ENCODE measurements at places on chromosomes 2 and 18.

DNA sequence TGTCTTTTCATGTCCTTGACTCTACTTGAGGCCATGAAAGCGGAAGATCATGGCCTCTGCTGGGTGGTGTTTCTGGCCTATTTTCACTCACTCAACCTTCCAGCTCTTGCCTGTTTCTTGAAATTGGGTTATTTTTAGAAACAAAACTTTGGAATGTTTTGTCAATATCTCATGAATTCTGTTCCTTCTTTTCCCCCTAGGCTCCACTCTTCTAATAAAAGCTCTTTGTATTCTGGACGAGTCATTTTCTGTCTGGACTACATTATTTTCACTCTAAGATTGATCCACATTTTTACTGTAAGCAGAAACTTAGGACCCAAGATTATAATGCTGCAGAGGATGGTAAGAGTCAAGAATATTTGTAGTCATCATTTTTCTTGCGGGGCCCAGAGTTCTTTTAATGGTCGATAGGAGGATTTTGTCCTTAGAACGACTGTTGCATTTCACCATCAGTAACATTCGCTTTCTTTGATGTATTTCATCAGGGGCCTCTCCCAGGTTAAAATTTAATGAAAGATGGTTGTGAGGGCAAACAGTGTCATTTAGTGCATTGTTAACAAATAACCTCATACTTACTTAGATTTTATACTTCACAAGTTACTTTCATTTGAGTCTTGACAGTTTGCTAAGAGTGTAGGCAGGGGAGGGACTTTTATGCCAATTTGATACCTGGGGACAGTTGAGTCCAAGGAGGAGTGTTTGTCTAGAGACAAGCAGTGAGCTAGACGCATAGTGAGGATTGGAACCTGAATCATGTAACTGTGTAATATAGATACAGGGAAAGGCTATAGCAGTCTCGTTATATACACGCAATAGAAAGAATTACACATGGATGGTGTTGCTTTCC lies 64.6 kb downstream of the TRPM8 start:
- DNase-seq = no peak

- no peak for DNase-seq
Measured at GRCh38 chr2:198638577-198638976, 819.2 kb downstream of the SATB2 start.

GRCh38 chr2:144472911-144473310 lies 47.0 kb downstream of the ZEB2 start:
- no peak for DNase-seq

DNA sequence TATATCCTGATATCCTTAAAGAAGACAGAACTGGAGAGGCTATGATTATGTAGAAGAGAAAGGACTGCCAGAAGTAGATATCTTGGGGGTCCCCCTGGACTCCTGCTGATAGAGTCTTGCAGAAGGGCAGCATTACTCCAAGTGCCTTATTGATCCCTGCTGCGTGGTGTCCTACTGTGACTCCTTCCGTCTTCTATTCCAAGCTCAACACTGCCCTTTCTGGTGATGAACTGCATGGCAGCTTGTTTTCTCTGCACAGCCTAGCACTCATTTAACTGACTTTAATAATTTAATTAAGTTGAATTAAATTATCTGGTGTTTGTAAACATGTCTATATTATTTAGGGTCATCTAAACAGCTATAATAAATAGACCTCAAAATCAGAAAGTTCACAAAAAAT lies 194.1 kb upstream of the DSEL start:
- DNase-seq = no peak

GRCh38 chr2:158573739-158574138 lies 117.0 kb downstream of the PKP4 start:
- no peak for DNase-seq

DNA sequence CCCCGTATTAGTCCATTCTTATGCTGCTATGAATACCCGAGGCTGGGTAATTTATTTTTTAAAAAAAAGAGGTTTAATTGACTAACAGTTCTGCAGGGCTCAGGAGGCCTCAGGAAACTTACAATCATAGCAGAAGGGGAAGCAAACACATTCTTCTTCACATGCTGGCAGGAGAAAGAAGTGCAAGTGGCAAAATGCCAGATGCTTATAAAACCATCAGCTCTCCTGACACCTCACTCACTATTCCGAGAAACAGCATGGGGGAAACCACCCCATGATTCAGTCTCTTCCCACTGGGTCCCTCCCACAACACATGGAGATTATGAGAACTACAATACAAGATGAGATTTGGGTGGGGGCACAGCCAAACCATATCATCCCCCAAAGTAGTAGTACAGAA lies 2148.5 kb upstream of the PIK3C3 start:
- no peak for DNase-seq

DNA sequence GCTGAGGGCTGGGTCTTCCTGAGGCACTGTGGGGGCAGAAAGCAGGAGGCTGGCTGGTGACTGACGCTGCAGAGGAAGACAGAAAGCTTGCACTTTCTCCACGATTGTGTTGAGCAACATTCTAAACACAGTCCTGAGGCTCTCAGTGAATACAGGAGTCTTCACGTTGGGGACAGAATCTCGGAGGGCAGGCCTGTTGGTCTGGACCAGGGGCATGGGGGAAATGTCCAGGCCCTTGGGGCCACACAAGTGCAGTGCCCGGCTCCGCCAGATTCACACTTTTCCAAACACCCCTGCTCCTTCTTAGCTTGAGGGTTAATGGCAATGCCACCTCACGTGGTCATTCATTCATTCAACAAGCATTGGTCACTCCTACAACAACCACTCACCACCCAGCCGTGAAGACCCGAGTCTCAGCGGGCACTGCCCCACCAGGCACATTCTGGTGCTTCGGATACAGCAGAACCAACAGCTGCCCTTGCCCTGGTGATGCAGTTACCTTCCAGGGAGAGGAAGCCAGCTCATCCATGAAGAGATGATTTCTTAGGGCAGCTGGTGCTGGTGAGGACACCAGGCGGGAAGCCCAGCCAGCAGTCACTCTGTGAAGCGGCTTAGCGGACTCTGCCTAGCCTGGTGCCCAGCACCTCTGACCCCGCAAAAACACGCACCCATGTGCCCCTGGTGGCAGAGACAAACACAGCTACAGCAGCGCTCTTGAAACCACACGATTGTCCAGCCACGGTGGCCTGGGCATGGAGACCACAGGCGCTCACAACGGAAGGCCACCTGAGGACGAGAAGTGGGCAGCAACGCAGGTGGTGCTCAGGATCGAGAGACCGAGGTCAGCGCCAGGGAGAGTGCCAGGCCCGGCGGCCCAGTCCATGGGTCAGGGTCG lies 10.9 kb upstream of the GPC1 start:
- DNase-seq = no peak

GRCh38 chr2:68722712-68723111 lies 11.9 kb upstream of the ARHGAP25 start:
- no peak for DNase-seq

GRCh38 chr2:196435189-196435588 lies 204.3 kb upstream of the CCDC150 start:
- DNase-seq = peak; percentile 14

DNA sequence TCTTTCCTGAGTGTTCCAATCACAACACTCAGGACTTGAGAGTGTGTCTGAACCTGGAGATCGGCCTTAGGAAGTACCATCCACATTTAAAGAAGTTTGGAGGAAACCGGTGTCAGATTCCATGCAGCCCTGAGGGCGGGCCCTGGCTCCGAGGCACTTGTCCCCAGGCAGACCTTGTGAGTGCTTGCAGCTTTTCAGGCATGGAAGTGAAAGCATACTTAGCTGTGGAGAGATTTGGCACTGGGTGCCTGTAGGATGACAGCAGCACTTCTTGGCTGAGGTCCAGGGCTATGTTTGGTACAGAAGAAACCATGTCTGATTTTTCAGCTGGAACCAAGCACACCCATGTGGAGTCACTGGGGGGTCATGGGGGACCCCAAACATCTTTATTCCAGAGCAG lies 230.8 kb downstream of the SEPTIN10 start:
- DNase-seq = peak; percentile 87

DNA sequence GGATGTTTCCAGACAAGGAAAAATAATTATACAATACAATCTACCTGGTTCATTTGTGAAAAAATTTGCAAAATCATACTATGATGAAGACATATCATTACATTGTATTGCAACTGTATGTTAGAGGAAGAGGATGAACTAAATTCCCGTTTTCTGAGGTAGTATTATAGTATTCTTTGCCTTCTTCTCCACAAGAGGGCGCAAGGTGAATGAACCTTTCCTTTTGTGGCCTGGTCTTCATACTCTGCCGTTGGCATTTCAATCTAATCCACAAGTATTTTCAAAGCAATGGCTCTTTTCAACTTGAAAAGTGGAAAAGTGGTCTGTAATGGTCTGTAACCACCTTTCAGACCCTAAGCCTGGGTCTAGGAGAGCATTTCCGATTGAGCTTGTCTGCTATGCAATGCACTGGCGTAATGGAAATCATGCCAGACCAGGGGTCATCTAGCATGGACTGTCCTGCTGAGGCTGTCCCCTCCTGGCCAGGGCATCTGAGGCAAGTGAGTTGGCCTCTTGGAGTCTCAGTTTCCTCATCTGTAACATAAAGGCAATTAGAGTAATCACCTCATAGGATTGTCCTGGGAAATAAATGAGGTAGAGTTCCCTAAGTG lies 30.8 kb upstream of the ZNF396 start:
- DNase-seq = peak; percentile 66

DNA sequence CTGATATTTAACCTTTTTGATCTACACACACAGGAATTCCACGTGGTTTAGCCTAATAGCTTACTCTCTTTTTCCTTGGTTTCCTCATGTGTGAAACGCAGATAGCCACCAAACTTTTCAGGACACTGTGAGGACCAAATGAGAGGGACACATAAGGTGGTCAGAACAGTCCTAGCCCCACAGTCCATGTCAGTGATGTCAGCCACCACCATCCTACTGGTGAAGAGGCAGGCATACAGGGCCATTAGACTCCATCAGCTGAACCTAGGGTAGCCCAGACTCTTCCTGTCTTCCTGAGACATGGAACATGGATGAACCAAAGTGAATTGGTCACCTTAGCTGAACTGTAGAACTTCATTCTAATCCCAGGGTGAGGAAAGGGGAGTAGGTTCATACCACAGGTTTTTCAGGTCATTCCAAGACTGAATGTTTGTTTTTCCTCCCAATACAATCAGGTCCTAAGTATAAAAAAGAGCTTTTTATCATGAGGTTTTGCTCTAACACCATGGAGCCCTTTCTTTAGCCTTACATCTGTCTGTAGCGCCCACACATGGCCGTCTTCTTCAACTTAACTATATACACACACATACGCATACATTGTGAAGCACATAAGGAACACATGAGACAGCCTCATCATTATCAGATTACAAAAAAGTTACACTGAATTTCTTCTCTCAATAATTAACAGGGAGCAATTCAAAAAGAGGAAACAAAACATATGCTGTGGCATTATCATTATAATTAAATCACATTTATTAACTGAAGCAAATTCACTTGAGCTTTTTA lies 18.5 kb upstream of the NFE2L2 start:
- no peak for DNase-seq

DNA sequence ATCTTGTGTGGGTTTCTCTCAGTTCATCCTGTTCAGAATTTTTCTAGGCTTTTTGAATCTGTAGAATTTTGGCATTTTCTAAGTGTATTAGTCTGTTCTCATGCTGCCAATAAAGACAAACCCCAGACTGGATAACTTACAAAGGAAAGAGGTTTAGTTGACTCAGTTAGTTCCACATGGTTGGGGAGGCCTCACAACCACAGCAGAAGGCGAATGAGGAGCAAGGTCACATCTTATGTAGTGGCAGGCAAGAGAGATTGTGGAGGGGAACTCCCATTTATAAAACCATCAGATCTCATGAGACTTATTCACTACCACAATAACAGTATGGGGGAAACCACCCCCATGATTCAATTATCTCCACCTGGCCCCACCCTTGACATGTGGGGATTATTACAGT lies 199.2 kb downstream of the ST6GAL2 start:
- no peak for DNase-seq

DNA sequence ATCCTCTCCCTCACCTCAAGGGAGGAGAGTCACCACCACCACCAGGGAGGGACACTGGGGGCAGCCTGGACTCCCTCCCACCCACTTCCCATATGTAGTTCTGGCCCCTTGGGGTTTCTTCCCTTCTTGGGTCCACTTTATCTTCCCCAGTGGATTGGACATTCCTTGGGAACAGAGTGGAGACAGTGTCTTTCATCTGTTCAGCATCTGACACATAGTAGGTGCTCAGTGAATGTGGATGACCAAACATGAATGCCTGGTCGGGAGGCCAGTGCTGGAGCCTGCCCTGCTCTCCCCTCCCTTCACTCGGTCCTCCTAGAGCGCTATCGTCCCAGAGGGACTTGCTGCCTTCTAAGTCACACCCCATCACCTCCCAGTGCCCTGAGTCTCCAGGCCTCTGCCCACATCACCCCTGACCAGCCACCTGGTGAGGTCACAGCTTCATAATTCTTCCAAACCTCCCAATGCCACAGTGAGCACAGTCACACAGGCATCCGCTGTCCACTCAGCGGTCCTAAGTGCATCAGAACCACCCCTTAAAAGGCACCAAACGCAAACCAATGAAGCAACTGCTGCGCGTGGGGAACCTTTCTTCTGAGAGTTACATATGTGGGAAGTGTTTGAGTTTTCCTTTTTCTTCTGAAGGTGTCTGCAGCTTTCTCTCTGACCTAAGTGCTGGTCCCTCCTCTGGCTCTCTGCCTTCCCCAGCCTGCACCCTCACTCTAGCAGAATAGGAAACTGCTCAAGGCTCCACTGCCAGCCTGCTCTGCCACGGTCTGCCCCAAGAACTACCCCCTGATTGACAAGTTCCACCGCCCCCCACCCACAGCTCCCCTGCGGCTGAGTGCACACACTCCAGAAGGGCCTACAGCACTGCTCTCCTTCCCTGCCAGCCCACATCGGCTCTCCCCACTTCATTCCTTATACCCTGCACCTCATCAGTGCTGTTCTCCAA lies 7.2 kb upstream of the SFXN5 start:
- no peak for DNase-seq

DNA sequence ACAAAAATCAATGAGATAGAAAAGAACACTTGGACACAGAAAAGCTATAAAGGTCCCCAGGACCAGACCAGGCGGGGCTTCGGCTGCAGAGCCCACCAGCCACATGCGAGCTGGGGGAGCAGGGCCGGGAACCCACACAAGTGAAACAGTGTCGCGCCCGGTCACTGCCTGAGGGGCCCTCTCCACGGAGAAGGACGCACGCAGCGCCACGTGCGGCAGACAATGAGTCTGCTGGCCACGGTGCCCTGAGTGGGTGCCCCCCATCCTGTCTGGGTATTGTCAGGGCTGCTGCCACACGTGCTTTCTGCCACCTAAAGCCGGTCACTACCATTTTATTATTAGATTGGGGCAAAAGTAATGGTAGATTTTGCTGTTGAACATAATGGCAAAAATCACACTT lies 207.9 kb upstream of the HDAC4 start:
- no peak for DNase-seq

GRCh38 chr18:60873708-60874107 lies 459.5 kb upstream of the CDH20 start:
- no peak for DNase-seq

GRCh38 chr18:57249179-57249578 lies 102.3 kb downstream of the BOD1L2 start:
- DNase-seq = no peak

- no peak for DNase-seq
Measured at GRCh38 chr18:41024792-41025191, 930.2 kb upstream of the PIK3C3 start.

All from AG08395 (cell line).